ENCODE measurements at places on chromosomes 2 and 18. TPM values are rescaled to one million over a fixed set of nuclear protein-coding genes. Genes with fewer than 3 reads are reported as not detected.

Gene NFATC1
- total RNA-seq, result 12.7 TPM

Gene GYPC
- 28.9 TPM for total RNA-seq

Gene SANBR
- 10.6 TPM for total RNA-seq

Gene CD8B2
- not detected for total RNA-seq

Gene SCN2A
- 0.14 TPM for total RNA-seq

DNA sequence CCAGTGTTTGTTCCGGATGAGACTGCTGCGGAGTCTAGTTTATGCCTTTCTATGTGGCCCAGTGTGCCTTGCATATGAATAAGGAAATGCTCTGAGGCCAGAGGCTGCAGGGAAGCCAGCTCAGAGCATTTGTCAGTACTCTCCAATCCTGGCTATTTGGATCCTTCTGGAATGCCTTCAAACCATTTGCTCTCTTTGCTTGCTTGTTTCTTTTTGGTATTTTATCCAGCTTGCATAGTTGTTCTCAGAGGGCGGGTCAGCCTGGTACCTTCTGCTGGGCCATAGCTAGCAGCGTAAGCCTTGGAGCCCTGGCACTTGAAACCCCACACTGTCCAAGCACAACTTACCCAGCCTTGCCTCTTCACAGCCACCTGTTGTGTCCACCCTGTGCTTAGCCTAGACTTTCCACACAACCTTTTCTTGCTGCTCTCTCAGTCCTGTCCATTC lies 20.5 kb downstream of the CENPO start:
- H3K4me3 ChIP-seq, result no peak overlapping the region
- no peak overlapping the region for H3K27ac ChIP-seq
- no peak for DNase-seq
- H3K4me1 ChIP-seq, result no peaks in the 10 kb centered on the region
- H3K36me3 ChIP-seq, result no peaks in the 10 kb centered on the region
- H3K27me3 ChIP-seq, result no peaks in the 10 kb centered on the region

GRCh38 chr2:219245148-219245898 lies at the start of the genes GLB1L and STK16:
TSS of gene GLB1L (minus strand) at chr2:219245444. CDS start at chr2:219243573, 1,871 bp downstream.
TSS of gene STK16 (plus strand) at chr2:219245479. CDS start at chr2:219246000, 521 bp downstream.
- H3K27me3 ChIP-seq, result no peaks in the 10 kb centered on the region
- peaks cover 47% of the 10 kb centered on the region for H3K4me1 ChIP-seq
- H3K4me3 ChIP-seq, result peak within 1 kb of the TSS; percentile 95
- no peaks in the 10 kb centered on the region for H3K36me3 ChIP-seq

DNA sequence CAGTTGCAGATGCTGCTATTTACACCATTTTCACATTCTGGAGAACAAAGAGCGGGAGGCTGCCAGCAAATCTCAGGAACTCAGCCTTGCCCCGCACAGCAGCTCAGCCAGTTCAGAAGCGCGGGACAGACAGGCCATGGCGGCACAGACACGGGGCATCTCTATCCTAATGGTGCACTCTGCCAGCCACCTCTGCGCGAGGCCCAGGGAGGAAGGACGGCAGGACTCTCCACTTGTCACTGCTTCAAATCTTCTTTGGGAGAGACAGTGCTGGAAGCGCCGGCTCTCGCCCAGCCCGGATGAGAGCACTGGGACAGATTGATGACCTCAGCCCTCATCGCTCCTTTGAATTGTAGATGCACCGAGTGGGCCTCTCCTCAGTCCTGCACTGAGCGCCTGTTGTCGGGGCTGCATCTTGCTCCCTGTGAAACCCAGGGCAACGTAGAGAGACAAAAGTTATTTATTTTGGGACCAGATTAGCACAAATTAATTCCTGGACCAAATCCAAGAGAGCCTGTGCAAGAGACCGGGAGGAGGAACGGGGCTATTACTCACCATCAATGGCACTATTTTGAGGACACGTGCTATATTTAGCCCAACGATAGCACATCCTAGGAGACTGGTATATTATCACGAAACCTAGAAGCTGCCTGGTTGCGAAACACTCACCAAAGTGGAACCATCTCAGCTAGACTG lies 211.4 kb upstream of the SMIM21 start:
- DNase-seq, result no peak
- H3K4me3 ChIP-seq, result no peak overlapping the region
- H3K27ac ChIP-seq, result peak overlapping the region; percentile 61

- DNase-seq, result no peak
- H3K4me3 ChIP-seq, result no peak overlapping the region
These were observed 39.5 kb upstream of the CERS6 start for GRCh38 chr2:168416555-168416954.

DNA sequence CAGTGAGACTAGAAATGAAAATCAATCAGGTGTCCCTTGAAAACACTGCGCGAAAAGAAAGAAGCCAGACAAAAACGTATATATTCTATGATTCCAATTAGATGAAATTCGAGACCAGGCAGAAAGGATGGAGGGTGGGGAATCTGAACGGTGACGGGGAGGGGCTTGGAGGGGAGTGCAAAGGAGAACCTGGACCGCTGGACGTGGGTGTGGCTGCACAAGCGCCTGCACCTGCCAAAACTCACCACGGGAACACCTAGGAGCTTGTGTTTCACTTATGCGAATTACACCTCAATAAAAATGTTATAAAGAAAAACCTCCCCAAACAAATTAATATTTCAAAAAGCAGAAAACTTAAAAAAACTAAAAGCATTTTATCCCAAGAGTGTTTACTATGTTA lies 21.9 kb downstream of the THAP4 start:
- peaks cover 10% of the 10 kb centered on the region for H3K4me1 ChIP-seq
- no peak for DNase-seq
- no peak overlapping the region for H3K27ac ChIP-seq

DNA sequence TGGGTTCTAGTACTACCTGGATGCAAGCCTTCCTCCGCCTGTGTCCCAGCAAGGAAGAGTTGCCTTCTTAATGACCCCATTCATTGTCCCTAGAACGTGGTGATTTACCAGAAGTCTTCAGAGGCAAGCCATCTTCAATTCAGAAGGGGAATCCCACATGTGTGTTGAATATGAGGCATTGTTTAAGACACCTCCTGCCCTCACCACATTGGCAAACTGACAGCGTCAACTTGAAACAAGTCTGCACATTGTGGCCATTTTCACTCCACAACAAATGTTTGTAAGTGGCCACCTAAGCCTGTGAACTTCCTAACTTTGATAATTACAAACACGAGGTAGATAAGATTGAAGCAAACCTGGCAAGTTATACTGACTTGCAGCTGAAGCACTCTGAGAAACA lies 83.7 kb downstream of the TCF7L1 start:
- H3K27me3 ChIP-seq, result no peaks in the 10 kb centered on the region
- DNase-seq, result no peak
- H3K4me1 ChIP-seq, result no peaks in the 10 kb centered on the region
- H3K27ac ChIP-seq, result no peak overlapping the region
- no peaks in the 10 kb centered on the region for H3K36me3 ChIP-seq

All from transverse colon (tissue), 4 donors.